NCI-H1694 treated with DMSO at 0.1 percent for 48 hours (cell line): ENCODE measurements at places on chromosomes 1 and 21.

DNA sequence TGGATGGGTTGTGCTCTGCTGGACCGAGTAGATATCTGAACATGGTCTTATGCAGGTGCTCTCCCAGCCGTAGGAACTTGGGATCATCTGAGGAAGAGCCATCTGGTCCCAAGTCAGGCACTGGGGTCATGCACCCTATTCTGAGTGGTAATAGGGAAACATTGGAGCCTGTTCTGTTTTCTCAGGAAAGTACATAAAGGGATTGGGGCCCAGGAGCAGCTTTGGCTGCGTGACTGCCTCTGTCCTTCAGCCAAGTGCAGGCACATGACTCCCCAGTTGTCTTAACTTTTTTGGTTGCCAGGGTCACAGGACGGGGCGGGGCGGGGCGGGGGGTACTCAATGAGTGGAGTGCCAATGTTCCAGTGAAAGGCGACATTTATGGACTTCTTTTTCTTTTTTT is 11.5 kb downstream of the PFKFB2 start:
- no peak for DNase-seq

DNA sequence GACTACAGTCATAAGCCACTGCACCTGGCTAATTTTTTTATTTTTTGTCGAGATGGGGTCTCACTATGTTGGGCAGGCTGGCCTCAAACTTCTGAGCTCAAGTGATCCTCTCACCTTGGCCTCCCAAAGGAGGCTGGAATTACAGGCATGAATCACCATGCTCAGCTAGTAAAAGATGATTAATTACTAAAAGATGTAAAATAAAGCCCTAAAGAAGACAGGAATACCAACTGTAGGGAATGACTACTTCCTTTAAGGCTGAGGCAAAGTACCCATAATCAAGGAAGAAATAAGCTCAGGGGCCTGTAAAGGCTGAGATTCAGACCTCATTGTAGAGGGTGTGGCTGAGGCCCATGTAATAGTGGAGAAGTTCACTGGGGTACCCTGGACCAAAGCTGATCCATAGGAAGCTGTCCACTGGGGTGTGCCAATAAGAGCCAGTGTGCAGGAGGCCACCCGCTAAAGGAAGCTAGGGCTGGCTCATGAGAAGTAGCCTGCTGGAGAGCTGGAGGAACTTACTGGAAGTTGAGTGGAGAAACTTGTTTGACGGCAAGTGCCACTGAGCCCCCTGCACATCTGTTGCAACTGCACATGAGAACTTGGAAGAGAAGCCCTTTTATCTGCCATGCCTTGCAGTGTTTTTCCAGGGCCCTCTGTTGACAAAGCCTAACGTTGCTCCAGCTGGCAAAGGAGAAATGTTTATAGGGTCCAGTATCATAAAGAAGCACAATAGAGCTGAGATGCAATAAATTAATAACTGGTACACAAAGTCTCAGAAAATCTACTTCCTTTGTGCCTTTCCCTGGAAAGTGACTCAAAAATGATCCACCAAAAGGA is 17.8 kb upstream of the SERTAD4 start:
- no peak for DNase-seq

- DNase-seq: no peak
Measured at GRCh38 chr1:228868731-228869024, 133.4 kb downstream of the RHOU start.

GRCh38 chr1:154751690-154752089 is 118.4 kb downstream of the KCNN3 start:
- DNase-seq: peak; percentile 65

DNA sequence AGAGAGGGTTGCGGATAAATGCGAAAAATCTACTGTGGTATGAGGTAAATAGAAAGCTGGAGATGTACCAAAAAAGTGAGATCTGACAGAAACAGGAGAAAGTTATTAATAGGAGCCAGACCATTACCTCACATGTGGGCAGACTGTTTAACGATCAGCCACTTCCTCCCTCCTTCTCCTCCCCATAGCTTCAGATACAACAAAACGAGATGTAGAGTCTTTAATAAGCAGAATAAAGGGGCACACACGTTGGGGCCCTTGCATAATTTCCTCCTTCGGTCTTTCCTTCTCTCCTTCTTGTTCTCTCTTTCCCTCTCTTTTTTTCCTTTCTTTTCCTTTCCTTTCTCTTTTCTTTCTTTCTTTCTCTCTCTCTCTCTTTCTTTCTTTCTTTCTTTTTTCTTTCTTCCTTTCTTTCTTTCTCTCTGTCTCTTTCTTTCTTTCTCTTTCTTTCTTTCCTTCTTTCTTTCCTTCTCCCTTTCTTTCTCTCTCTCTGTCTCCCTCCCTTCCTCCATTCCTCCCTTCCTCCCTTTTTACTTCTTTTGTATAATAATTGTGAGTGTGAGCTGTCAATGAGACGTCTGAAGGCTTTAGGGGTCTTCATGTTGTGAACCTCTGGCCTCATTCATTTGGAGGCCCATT is 242.1 kb downstream of the GRIK1 start:
- no peak for DNase-seq

GRCh38 chr1:234926264-234926558 is 202.4 kb downstream of the TOMM20 start:
- DNase-seq: no peak

GRCh38 chr1:156119503-156120209 is 5.1 kb downstream of the LMNA start:
- DNase-seq: no peak

GRCh38 chr1:30538993-30539867 is 184.2 kb downstream of the MATN1 start:
- no peak for DNase-seq

DNA sequence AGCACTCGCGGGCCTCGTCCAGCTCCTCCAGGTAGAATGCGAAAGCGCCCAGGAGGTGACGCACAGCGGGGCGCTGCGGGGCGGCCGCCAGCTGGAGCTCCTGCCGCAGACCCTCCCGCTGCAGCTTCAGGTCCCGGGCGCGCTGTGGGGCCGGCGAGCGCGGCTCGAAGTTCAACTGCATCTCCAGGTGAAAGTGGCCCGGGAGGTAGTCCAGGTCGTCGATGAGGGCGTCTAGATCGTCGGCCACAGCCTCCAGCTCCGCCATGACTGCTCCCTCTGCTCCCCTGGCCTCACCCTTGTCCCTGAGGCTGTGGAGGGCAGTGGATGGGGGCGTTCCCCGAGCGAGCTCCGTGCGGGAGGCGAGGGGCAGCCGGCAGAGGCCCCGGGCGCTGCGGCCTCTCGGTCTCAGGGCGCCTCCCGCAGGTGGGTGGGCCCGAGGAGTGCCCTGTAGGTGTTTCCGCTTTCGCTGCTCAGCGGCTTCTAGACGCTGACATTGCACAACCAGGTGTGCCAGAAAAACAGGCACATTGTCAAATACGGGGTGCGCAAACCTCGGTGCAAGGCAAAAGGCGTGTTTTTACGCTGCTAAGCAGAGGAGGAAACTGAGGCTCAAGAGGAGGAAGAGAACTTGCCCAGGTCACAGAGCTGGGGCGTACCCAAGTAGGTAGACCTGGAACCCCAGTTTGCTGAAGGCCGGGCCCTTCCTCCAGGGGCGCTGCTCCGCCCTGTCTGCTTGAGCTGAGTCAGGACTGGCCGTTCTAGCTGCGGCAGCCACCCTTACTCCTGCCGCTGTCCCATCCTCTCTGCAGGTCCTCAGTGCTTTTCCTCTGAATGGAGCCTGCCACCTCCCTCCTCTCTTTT is at the start of gene TTC22:
TTC22 (minus strand) TSS at position 425 of the 861 bp plus-strand sequence; CDS start at position 265, 160 bp downstream.
- no peak for DNase-seq

DNA sequence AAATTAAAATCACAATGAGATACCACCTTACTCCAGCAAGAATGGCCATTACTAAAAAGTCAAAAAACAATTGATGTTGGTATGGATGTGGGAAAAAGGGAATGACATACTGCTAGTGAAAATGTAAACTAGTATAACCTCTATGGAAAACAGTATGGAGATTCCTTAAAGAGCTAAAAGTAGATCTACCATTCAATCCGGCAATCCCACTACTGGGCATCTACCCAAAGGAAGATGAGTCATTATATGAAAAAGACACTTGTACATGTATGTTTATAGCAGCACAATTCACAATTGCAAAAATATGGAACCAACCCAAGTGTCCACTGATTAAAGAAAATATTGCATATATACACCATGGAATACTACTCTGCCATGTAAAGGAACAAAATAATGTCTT is 37.2 kb downstream of the SUSD4 start:
- no peak for DNase-seq
